ENCODE measurements at places on chromosomes 12 and 14.

- DNase-seq = no peak
Measured at GRCh38 chr12:67202678-67203012, 66.5 kb upstream of the CAND1 start.

DNA sequence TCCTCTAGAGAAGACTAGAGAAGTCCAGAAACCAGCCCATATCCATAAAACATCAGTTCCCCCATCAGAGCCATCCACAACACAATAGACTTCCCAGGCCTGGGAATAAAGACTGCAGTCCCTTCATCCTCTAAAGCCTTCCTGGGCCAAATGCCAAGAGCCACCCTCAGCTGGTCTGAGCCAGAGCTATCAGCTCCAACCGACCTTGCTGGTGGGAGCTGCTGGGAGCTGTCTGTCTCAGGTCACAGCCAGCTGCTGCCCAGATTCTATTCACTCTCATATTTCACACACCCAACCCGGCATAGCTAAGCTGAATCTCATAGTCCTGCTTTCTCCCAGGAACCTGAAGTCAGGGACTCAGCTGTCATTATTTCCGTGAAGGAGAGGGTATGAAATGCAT is 10.9 kb upstream of the TFCP2 start:
- DNase-seq = no peak

DNA sequence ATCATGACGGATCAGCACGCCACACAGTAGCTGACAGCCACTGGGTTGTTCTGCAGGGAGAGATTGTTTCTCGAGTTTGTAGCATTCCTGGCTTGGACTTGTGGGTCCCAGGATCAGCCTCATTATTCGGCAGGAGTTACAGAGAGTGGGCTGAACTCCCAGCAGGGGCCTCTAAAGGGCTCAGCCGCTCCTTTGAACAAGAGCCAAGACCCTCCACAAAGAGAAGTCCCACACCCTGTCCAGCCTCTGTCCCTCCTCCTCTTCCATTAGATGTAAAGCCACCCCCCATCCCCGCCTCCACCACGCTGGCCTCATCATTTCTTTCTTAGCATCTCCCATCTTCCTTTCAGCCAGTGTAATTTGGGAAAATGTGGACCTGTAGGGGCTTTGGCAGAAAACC is 96.7 kb upstream of the HSPB8 start:
- no peak for DNase-seq

DNA sequence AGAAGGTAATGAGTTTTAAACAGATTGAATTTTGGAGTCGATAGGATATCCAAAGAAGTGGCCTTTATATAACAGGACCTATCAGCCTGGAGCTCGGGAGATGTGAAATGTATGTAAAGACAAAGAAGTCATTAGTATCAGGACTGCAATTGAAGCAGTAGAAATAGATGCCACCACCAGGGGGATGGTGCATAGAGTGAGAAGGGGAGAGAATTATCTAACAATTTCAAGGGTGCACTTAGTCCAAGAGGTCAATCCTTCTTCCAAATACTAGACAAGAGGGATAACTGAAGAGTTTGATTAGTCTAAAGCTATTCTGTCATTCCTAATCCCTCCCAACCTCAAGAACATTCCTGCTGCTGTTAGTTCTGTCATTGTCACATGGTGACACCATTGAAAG is 127.8 kb downstream of the CFAP54 start:
- DNase-seq = no peak

GRCh38 chr14:21846227-21846885 is 172.7 kb upstream of the OR4E1 start:
- no peak for DNase-seq

GRCh38 chr14:52840877-52841276 is 49.5 kb upstream of the GNPNAT1 start:
- no peak for DNase-seq

DNA sequence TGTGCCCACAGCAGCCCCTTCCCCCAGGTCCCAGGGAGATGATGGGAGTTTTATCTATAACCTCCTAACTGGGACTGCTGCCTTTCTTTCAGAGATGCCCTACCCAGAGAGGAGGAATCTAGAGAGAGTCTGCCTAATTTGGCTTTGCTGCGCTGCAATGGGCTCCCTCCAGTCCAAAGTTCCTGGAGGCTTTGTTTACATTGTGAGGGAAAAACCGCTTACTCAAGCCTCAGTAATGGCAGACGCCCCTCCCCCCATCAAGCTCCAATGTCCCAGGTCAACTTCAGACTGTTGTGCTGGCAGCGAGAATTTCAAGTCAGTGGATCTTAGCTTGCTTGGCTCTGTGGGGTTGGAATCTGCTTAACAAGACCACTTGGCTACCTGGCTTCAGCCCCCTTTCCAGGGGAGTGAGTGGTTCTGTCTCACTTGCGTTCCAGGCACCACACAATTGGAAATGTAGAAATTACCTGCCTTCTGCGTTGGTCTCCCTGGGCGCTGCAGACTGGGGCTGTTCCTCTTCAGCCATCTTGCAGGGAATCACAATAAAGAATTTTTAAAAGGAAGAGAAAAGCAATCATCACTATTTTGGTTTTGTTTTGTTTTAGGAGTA is 262.5 kb downstream of the FOXG1 start:
- no peak for DNase-seq
